CD8-positive, alpha-beta memory T cell (primary cell): ENCODE measurements at places on chromosomes 7 and 10.

GRCh38 chr7:3013975-3014792 is 29.5 kb downstream of the CARD11 start:
- no peak for DNase-seq

DNA sequence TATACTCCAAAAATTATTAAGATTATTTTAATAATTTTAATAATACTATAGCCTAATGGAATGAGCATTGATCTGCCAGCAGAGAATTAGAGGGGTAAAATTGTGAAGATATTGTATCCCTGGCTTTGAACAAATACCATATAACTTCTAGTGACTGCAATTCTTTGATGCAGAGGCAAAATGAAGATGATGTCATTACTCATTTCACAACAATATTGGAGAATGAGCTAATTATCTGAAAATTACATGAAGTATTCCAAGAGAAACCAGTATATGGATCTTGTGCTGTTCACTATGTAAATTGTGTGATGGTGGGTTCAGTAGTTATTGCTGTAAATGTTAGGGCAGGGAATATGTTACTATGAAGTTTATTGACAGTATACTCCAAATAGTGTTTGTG is 80.2 kb downstream of the CFTR start:
- no peak for DNase-seq

DNA sequence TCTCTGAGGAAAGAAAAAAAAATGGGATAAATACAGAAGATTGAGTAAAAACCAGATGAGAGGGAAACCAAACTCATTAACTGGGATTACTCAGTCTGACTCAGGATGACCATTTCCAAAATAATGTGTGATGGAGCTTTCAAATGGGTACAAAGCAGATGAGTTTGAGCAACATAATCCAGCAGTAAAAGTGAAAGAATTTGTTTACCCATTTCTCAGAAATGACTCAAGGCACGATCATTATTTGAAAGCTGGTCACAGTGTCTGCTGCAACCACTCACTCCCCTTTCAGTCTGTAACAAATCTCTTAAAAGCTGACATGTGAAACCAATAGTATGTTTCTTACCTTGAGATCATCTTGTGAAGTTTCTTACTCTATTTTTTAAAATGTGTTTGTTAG is 104.7 kb upstream of the KLF14 start:
- no peak for DNase-seq

GRCh38 chr10:22669163-22669711 is 45.1 kb downstream of the PIP4K2A start:
- no peak for DNase-seq

DNA sequence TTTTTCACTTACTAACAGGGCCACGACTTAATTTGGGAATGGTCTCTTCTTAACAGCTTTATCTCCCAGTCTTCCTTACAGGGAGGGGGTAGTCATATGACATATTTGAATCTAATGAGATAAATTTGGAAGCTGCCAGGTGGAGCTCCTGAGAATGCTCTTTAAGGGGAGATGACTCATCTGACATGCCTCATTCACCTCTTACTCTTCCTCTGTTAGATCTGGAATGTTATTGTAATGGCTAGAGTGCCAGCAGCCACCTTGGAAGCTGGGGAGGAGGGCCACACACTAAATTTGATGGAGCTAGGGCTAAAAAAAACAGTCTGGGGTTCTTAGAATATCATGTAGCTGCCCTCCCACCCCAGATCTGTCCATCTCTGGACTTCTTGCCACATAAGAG is 22.7 kb downstream of the HECW1 start:
- DNase-seq, result no peak

DNA sequence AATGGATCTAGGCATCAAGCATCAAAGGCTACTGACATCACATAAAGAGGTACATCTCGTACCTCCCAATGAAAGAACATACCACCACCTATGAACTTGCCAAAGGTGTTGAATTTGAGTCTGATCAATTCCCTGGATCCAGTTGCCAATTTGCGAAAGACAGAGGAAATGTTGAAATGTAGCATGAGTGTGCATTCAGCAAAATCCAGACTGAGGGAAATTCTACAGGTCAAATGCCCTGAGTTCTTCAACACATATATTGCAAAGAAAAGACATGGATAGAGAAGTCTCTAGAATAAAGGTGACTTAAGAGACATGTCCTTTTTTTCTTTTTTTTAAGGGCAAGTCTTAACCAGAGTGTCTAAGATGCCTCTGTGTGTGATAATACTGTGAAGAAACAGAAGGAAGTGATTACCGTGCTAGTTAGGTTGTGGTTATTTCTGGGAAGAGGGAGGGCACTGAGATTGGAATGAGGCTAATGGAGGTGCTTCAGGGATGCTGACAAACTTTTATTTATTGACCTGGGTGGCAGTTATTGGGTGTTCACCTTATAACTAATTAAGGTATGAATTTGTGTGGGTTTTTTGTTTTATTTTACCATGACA is 128.7 kb downstream of the SAMD9 start:
- DNase-seq, result no peak

DNA sequence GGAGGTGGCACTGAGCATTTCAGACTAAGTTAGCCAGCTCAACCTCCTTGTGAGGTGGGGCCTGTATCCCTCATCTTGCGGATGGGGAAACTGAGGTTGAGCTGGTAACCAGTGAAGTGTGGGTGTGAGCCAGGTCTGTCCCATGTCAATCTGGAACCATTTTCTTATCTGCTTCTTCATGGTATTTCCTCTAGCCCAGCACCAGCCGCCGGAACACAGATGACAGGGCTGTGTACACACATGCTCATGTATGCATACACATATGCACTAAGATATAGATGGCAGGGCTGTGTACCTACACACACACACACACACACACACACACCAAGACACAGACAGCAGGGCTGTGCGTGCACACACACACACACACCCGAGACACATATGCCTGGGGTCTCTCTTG is 18.5 kb downstream of the RAMP3 start:
- no peak for DNase-seq

DNA sequence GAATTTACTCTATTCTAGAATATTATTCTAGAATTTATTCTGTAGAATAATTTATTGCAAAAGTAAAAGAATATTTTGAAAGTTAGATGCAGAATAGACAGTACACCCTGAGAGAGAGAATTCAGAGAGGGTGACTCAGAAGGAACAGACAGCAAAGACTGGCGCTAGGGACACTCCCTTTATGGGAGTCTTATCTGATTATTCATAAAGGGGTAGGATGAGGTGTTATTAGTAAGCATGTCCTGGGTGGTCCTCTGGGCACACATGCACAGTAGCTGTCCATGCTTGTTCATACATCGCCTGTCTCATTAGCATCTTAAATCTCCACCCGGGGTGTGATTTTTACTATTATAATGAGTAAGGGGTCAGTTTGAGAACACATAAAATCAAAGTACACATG is 100.1 kb downstream of the XPNPEP1 start:
- DNase-seq, result no peak

GRCh38 chr10:62511656-62512055 is 137.5 kb downstream of the ZNF365 start:
- no peak for DNase-seq
